ENCODE measurements at places on chromosomes 4 and X.

DNA sequence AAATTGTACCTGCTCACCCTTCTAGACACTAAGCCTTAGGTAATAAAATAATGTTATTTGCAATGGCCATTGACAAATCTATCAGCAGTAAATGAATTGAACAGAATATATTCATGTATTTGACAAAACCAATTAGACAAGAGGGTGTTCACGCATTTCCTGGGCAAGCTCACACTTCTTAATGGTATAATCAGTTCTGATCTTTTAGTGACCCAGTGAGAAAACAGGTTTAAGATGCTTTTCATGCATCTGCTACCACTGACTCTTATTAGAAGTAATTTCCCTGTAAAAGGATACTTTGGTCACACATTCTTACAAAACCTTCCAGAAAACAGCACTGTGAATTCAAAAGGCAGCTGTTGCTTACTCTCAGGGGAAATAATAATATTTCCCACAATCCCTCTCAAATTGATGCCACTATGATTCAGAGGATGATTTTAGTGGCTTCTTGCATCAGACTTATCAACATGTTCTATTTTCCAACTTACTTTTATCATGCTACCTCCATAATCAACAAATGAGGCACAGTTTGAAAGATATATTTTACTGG, 313.9 kb upstream of the NWD2 start:
- DNase-seq: no peak

DNA sequence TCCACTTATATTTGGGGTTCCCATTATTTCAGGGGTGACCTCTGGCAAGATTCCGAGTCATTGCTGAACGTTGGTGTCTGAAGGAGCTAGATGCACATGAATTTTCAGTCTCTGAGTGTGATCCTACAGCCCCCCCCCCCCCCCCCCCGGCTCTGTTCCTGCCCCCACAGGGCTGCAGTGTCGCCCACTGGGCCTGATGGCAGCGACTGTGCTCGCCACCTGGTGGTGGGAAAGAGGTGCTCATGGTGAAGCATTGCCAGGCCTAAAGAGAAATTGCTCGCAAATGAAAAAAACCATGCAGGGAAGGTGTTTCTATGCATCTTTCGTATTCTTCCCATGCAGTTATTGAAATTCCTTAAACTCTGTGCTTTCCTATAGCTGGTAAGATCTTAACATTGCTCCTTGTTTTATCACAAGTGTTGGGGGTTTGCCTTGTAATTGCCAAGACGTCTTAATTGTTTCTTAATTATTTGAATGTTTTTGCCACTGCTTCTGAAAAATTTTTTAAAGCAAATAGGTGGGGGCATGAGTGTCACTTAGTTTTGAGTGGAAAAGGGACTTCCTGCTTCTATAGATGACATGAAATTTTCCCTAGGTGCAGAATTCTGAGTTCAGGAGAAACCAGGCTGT, 63.2 kb downstream of the CLDN22 start:
- no peak for DNase-seq

DNA sequence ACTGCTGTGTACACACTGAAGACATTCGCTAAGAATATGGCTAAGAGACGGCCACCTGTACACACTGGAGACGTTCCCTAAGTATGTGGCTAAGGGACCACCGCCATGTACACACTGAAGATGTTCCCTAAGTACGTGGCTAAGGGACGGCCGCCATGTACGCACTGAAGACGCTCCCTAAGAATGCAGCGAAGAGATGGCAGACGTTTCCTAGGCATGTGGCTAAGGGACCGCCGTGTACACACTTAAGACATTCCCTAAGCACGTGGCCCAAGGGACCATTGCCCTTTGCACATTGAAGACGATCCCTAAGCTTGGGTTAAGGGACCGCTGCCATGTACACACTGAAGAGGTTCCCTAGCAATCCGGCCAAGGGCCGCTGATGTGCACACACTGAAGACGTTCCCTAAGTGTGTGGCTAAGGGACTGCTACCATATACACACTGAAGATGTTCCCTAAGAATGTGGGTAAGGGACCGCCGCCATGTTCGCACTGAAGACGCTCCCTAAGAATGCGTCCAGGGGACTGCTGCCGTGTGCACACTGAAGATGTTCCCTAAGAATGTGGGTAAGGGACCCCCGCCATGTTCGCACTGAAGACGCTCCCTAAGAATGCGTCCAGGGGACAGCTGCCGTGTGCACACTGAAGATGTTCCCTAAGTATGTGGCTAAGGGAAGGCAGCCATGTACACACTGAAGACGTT, 36.7 kb downstream of the DHRSX start:
- no peak for DNase-seq

- DNase-seq: no peak
Measured at GRCh38 chr4:148651991-148652390, 209.8 kb upstream of the NR3C2 start.
